Epithelial cell of esophagus (primary cell): ENCODE measurements at places on chromosomes 4 and X.

GRCh38 chrX:20402956-20403355, 136.2 kb upstream of the RPS6KA3 start:
- no peak for DNase-seq

DNA sequence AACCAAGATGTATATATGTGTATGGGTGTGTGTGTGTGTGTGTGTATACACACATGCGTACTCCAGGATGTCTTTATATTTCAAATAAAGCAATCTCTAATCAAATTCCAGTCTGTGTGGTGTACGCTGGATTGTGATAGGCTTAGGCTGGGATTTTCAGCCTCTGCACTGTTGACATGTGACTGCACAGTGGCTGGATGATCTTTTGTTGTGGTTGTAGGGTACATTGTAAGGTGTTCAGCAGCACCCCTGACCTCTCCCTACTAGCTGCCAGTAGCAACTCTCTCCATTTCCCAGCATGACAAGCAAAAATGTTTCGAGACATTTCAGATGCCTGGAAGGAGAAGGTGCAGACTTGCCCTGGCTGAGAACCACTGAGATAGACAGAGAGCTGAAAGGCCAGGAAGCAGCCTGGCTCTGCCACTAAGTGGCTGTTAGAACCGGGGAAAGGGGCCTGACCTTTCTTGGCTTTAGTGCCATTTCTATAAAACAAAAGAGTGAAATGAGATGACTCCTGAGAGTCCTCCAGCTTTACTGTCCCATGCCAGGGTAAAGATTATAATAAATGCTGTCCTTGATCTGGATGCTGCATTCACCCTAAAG, 10.5 kb downstream of the PGM2 start:
- no peak for DNase-seq

DNA sequence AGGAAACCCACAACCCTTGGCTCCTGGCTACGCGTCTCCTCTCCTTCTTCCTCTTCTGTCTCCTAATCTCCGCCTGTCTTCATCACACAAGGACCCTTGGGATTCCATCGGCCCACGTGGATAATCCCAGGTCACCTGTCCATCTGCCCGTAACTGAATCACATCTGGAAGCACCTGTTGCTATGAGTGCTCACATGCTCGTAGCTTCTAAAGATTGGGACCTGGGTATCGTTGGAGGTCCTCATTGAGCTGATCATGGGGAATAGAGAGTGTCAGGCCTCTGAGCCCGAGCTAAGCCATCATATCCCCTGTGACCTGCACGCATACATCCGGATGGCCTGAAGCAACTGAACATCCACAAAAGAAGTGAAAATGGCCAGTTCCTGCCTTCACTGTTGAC, 175.4 kb downstream of the SHOX start:
- no peak for DNase-seq

- peak; percentile 35 for DNase-seq
Observed at GRCh38 chrX:46381630-46382029, 163.6 kb downstream of the ZNF674 start.

GRCh38 chrX:42996861-42997260, 218.9 kb upstream of the PPP1R2C start:
- no peak for DNase-seq

GRCh38 chr4:109649872-109650271, 53.4 kb downstream of the CASP6 start:
- DNase-seq, result no peak

- peak; percentile 44 for DNase-seq
Observed at GRCh38 chr4:124414276-124415040, 298.1 kb downstream of the ANKRD50 start.

- no peak for DNase-seq
Observed at GRCh38 chr4:24131954-24132673, 242.3 kb upstream of the PPARGC1A start.

DNA sequence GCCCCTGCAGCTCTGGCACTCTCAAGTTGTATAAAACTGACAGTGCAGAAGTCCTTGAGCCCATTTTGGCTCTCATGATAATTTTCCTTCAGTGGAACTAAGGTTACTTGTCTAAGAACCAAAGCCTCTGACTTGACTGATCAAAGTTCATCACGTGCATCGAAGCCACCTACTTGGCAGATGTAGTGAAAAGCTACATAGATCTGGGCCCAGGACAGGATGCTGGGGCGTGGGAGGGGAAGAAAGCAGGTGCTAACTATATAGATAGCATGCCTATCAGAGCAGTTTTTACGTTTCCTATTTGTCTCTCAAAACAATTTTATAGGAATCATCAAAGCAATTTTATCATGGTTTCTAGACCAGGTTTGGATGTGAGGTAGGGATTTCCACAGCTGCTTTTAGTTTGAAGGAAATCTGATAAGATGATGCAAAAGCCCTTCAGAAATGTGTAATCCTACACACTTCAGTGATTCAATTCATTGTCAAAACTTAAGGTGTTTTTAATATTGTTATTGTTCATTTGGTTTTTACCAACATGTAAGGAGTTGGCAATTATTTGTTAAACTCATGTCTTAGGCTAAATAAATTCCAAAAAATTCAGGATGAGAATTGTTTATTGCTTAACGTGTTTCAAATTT, 1.2 kb upstream of the CD40LG start:
- no peak for DNase-seq

DNA sequence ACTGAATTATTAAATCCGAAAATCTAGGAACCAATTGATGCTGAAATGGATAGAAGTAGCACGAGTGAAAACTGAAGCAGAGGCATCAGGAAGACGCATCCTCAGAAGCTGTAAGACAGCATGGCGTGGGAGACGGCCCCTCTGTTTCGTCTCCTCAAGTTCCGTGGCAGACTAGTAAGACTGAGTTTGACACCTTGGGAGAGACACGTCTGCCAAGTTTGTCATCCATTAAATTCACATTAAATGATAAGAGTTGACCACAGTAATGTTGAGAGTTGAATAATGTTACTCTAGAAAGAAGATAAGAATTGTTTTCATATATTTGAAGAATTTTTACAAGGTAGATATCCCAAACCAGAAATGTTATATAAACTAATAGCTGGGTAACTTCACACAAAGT, 736.1 kb upstream of the FRG1 start:
- no peak for DNase-seq

- peak; percentile 34 for DNase-seq
Observed at GRCh38 chr4:109079731-109080130, 222.7 kb downstream of the COL25A1 start.

GRCh38 chr4:140635606-140636005, 66.8 kb upstream of the UCP1 start:
- DNase-seq, result peak; percentile 65

DNA sequence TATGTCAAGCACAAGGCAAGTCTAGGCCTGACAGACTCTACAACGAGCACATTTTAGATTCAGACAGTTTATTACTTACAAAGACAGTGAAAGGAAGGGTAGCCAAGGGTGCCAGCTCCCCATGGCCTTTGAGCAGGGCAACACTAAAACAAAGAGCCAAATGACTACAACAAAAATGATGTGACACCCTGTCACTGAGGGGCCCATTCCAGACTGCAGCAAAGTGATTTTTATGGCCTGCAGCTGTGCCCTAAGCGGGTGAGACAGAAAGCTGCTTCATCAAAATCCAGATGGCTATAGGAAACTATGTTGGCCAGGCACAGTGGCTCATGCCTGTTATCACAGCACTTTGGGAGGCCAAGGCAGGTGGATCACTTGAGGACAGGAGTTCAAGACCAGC, 13.4 kb upstream of the RP2 start:
- peak; percentile 32 for DNase-seq

DNA sequence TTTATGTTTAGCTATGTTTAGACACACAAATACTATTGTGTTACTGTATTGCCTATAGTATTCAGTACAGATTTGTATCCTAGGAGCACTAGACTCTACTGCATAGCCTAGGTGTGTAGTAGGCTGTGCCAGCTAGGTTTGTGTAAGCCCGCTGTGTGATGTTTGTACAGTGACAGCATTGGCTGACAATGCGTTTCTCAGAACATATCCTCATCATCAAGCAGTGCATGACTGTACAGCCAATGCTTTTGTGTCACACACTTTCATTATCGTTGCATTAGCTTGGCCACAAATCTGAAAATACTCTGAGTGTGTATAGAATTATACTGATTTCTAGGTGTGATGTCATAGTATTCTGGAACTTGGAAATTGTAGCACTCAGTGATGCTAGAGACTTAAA, 63.4 kb downstream of the CLDN34 start:
- DNase-seq, result peak; percentile 83
